ENCODE measurements at places on chromosomes 1 and 21.
A peak's percentile ranks its signal among the peaks of the same experiment; 100 is the strongest.

DNA sequence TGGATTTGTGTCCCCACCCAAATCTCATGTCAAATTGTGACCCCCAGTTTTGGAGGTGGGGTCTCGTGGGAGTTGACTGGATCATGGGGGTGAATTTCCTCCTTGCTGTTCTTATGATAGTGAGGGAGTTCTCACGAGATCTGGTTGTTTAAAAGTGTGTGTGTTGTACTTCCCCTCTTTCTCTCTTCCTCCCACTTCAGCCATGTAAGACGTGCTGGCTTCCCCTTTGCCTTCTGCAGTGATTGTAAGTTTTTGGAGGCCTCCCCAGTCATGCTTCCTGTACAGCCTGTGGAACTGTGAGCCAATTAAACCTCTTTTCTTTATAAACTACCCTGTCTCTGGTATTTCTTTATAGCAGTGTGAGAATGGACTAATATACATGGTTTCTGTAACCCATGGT is 64.6 kb downstream of the RHOU start:
- DNase-seq, result no peak

GRCh38 chr1:5423109-5423508 is 569.1 kb downstream of the NPHP4 start:
- DNase-seq, result peak; percentile 86

DNA sequence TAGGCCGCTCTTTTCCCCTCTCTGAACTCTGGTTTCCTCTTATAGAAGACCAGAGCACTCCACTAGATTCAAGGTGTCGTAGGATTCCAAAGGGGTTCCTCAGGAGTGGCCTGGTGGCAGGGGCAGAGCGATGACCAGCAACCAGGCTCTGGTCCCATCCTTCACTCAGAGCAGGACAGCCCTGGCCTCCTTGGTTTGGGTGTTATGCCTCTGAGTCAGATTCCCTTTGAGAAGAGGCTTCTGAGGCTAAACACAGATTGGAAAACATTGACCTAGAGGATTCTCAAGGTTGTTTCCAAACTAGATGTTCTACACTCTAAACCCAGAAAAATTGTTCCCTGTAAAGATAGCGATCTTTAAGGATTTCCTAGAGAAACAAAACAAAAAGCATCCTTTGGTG is 49.8 kb upstream of the IKBKE start:
- DNase-seq, result no peak

DNA sequence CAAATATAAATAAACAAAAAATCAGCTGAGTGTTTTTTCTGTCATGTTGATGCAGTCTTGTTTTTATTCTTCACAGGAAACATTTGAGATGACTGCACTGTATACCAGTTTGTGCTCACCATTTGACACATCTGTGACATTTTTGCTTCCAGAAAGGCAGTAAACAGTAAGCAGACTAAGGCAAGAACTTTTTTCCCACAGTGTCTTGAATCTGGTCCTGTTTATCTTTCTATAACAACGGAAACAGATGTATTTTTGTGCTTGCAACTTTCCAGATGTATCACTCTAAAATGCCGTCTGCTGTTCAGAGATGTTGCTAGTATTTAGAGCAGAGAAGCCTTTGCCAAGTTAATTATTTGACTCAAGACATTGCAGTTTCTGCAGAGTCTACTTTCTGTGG is 105.5 kb downstream of the ZC3H11B start:
- DNase-seq, result no peak

- DNase-seq, result no peak
Measured at GRCh38 chr1:8870103-8870502, 8.4 kb downstream of the ENO1 start.

DNA sequence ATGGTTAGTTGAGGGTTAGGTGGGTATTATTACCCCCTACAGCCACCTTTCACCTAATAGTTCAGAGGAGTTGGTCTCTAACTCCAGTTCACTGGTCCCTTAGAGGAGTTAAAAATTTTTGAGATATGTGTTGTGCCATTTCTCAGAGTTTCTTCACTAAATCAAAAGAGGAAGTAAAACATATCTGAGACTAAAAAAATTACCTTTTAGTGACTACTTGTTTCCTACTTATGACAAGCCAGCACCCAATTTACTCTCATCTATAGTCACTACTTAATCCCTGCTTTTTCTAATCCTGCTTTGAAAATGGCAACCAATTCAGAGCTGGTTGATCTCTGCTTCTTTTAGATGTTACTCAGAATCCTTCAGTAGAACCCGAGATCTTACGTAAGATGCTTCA is 1316.8 kb upstream of the B3GALT2 start:
- DNase-seq, result no peak

- DNase-seq, result peak; percentile 38
Measured at GRCh38 chr1:225509770-225510169, 81.9 kb upstream of the LBR start.

DNA sequence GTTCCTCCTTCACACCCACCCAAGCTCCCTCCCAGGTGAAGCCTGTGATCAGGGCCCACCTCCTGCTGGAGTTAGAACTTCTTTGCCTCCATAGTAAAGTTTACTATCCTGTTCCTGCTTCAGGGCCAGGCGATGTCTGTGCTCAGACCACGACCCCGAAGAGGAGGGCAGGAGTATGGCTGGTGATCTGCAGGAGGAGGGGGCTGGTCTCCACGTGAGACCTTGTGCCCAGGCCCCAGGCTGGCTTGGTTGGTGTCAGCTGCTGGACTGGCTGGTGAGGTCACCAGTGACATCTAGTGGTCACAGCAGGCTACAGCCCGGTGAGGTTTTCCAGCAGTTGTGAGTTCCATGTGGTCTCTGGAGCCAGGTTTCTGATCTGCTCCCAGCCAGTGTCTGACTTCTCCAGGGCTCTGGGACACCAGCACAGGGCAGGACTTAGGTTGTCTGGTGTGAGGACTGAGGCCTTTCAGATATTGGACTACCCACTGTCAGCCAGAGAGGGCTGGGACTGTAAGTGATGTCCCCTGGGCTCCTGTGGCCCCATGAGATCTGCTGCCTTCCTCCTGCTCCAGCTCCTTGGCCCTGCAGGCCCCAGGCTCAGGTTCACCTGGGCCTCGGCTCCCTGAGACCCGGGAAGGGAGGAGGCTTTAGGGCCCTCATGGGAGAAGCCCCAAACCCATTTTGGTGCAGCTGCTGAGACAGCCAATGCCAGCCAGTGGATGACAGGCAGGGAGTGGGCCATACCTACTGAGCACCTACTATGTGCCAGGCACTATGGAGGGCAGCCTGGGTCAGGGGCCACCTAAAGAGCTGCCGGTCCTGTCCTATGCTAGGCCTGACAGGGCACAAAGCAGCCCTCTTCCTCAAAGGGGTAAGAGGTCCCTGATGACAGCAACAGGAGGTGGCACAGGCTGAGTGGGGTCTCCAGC is 6.0 kb upstream of the UBL4B start:
- DNase-seq, result peak; percentile 63

- DNase-seq, result no peak
Measured at GRCh38 chr1:78136680-78137079, 90.9 kb downstream of the GIPC2 start.

GRCh38 chr1:236759252-236759859 is 35.7 kb upstream of the MTR start:
- DNase-seq, result peak; percentile 48

- DNase-seq, result no peak
Measured at GRCh38 chr1:70745199-70745598, 302.4 kb downstream of the PTGER3 start.

GRCh38 chr1:3405974-3406867 is 48.2 kb upstream of the ARHGEF16 start:
- DNase-seq, result no peak

- no peak for DNase-seq
Measured at GRCh38 chr1:163273766-163274441, 47.9 kb upstream of the NUF2 start.

DNA sequence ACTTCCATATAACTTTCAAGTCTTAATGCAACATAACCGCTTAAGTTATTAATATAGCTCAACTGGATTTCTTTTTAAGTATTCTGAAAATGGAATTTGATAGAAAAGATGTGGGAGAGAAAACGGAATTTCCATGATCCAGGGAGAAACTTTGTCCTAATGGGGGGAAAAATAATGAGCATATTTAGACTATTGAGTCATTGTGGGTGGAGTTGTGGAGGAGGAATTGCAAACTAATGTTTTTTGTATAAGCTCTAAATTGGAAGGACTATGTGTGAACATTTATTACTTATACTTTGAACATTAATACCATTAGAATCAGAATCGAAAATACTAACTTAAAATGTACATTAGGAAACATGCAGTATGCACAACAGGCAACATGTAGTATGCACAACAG is 159.9 kb upstream of the NEGR1 start:
- no peak for DNase-seq

DNA sequence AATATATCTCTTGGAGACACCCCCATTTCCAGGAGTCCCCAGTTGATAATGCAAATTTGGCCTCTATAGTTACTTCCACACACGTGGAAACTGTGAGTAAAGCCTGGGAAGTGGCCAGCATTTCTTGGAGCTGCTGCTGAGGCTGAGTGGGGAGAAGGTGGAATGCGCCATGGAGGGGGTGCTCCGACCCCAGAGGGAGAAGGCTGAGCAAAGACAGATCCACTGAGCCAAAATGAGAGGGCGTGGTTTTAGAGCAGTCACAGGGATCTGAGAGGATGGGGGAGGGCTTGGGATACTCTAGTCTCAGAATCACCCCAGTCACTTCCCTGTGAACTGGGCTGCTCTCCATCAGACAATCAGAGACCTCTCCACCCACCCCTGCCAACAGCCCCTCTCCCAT is 38.7 kb downstream of the TRIM62 start:
- peak; percentile 27 for DNase-seq

- no peak for DNase-seq
Measured at GRCh38 chr21:28699596-28700259, 292.9 kb downstream of the LTN1 start.

- DNase-seq, result peak; percentile 77
Measured at GRCh38 chr1:7783178-7783711, 846 bp upstream of the PER3 start.

- DNase-seq, result peak; percentile 31
Measured at GRCh38 chr1:112298558-112298957, 97.5 kb upstream of the CTTNBP2NL start.

DNA sequence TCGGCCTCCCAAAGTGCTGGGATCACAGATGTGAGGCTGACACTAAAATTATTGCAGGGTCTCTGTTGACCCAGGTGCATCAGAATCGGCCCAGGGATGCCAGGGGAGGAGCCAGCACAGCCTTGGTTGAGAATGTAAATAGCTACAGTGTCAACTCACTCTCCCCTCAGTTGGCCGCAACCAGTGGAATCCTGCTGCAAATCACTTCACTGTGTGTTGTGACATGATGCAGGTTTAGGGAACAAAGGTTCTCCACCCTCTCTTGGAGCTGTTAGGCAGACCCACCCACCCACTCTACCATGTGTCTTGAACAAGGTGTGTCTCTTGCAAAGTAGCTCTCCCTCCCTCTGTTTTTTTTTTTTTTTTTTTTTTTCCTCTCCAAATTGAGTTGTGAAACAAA is 60.5 kb upstream of the SOD1 start:
- DNase-seq, result no peak

GRCh38 chr1:163367721-163368120 is 46.0 kb downstream of the NUF2 start:
- DNase-seq, result no peak

GRCh38 chr1:61260171-61260570 is 177.8 kb downstream of the NFIA start:
- DNase-seq, result no peak

- no peak for DNase-seq
Measured at GRCh38 chr1:220741349-220741748, 6.8 kb upstream of the MTARC2 start.

DNA sequence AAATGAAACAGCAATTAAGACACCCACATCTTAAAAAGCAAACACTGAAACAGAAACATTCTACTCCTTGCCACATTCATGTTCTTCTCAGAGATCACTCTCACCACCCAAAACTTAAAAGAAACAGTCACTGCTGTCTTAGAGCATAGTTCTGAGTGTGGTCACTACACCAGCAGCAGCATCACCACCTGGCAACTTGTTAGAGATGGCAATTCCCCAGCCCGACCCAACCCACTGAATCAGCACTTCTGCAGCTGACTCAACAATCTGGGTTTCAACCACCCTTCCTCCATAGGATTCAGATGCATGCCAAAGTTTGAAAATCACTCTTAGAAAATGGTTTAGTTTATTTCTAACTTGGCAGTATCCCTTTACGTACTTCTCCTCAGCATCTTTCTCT is 126.1 kb downstream of the CDC42BPA start:
- peak; percentile 89 for DNase-seq

DNA sequence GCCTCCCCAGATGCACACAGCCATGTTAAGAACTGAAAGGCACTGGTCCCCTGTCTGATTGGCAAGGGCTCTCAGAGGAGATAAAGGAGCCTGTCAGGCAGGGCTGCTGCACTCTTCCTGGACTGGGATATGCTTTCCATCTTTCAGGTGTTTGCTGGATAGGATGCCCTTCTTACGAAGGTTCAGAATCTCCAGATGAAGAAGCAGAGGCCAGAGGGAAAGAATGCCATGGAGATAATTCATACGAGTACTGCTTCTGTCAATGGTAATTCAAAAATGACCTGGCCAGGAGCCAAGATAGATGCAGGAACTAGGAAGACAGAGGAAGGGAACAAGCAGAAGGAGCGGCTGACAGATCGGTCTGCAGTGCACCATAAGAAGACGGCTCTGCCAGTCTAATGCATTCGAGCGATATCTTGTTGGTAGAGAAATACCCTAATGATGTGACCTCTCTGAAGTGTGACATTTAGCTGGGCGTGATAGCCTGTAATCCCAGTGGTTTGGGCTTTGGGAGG is 16.6 kb upstream of the ATP2B4 start:
- DNase-seq, result no peak

- DNase-seq, result no peak
Measured at GRCh38 chr21:37082856-37083528, 9.9 kb downstream of the TTC3 start.

DNA sequence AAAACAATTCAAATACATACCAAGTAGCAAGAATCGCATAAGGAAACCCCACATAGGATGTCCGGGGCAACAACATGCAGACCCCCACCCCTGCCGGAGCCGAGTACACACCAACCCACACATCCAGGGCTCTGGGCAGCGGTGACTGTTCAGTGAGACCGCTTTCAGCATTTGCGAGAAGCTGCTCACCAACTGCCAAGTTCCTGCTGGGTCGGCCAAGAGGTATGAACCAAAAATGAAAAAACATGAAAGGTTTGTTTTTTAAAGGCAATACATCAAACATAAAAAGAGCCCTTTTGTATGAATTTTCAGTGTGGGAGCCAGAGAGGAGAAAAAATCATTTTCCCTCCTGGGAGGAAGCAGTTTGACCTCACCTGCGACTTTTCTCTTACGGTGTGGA is 92.3 kb downstream of the SIM2 start:
- no peak for DNase-seq

DNA sequence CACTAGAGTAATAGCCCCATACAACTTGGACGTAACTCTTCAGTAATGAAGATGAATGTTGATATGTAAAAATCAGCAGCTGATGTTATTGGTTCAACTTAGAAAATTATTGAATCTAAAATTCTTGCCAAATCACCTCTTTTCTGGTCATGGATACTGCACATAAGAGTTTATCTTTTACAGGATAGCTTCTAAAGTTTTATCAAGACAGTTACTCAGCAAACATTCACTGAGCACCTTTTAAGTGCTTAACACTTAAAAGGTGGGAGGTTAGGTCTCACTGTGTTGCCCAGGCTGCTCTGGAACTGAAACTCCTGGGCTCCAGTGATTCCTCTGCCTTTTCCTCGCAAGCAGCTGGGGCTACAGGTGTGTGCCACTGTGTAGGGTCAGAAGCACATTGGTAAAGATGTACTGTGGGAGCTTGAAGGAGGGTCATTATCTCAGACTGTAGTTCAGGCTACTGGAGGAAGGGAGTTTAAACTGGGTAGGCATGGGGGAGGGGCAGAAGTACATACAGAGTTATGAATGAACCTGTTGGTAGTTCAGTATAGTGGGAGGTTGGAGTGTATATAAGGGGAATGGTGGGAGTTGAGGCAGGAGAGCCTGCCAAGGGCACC is 2.0 kb downstream of the MPZL1 start:
- no peak for DNase-seq
